ENCODE measurements at places on chromosomes 5 and 9.

DNA sequence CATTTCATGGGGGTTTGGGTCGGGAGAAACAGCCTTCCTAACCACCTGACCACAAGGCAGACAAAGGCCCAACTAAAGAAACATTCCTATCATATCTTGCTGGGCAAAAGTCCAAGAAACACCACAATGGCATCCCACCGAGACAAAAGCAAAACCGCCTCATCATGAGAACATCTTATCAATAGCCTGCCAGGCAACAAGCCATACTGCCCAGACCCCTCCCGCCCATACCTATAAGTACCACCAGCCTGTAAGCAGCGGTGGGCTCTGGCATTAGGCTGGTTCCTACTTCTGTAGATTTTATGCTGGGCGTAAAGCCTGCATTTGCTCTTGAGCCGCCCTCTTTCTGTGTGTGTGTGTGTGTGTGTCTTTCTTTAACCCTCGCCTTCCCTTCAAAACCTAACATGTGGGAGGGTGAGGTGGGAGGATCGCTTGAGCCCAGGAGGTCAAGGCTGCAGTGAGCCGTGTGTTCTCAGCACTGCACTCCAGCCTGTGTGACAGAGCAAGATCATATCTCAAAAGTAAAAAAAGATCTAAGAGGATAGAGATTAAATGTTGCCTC, 56.9 kb downstream of the PDE6A start:
- H3K4me1 ChIP-seq: no peaks in the 10 kb centered on the region
- no peaks in the 10 kb centered on the region for H3K27me3 ChIP-seq
- H3K27ac ChIP-seq: no peak overlapping the region
- no peak overlapping the region for H3K4me3 ChIP-seq
- no peak for DNase-seq

- H3K4me1 ChIP-seq: no peaks in the 10 kb centered on the region
- H3K4me3 ChIP-seq: no peak overlapping the region
- H3K27me3 ChIP-seq: no peaks in the 10 kb centered on the region
- H3K27ac ChIP-seq: no peak overlapping the region
Observed at GRCh38 chr9:136700304-136700703, 12.1 kb upstream of the DIPK1B start.

DNA sequence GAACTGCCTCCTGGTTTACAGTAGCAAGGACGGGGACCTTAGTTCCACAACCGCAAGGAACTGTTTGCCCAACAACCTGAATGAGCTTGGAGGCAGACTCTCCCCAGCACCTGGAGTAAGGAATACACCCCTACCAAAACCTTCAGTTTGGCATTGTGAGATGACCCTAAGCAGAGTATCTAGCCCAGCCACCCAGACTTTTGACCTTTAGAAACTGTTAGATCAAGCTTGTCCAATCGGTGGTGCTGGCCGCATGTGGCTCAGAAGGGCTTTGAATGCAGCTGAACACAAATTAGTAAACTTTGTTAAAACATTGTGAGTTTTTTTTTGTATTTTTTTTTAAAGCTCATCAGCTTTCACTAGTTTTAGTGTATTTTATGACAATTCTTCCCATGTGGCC, 86.9 kb upstream of the C9orf72 start:
- H3K27ac ChIP-seq: no peak overlapping the region
- no peak for DNase-seq
- H3K36me3 ChIP-seq: no peaks in the 10 kb centered on the region
- H3K4me3 ChIP-seq: no peak overlapping the region
- H3K4me1 ChIP-seq: no peaks in the 10 kb centered on the region

DNA sequence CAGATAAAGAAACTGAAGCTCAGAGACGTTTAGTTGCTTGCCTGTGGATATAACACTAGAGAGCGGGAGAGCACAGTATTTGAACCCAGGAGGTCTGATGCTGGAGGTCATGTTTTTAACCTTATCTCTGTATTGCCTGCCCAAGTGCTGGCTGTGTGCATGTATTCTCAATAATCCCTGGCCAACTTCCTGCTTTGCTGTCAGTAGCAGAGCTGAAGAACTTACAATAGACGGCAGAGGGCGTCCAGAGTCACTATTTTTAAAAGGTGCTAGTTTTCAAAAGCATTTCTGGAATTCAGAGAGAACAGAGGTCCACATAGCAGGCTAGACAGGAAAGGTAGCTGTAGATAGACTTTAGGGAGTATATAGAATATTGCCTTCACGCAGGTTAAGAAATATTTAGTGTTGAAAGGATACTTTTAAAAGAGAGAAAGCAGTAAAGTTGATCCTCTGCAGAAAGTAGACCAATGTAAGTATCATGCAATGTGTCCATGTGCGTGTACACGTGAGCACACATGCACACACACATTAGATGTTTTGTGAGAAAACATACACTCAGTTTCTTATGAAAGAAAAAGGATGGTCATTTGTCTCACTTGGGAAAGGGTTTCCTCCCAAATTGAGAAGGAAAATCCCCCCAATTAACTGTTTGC, 46.3 kb downstream of the PTCD2 start:
- no peak overlapping the region for H3K4me3 ChIP-seq
- H3K27ac ChIP-seq: no peak overlapping the region
- H3K27me3 ChIP-seq: no peaks in the 10 kb centered on the region

DNA sequence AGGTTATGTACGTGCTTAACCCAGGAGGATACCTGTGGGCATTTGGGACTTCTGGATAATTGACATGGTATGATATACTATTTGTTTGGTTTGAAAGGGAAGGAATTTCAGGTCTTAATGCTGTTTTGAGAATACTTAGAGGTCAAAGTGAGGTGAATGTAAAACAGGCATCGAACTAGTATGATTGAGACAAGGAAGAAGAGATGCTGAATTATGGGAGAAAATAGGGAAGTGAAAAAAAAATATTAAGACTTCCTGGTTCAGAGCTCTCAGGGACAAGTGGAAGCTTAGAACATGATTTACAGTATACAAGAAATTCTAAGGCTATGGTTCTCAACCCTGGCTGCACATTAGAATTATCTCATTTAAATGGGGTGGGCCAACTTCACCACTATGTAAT, 115.3 kb downstream of the CD180 start:
- no peak overlapping the region for H3K4me3 ChIP-seq
- no peak for DNase-seq
- H3K4me1 ChIP-seq: no peaks in the 10 kb centered on the region
- H3K27ac ChIP-seq: no peak overlapping the region

- H3K27me3 ChIP-seq: no peaks in the 10 kb centered on the region
- no peaks in the 10 kb centered on the region for H3K4me1 ChIP-seq
- no peak overlapping the region for H3K27ac ChIP-seq
- H3K4me3 ChIP-seq: no peak overlapping the region
- H3K36me3 ChIP-seq: no peaks in the 10 kb centered on the region
Observed at GRCh38 chr5:27516437-27516836, 478.1 kb upstream of the CDH9 start.

Data from breast epithelium (tissue), 4 donors.